Activated effector memory CD4-positive, alpha-beta T cell treated with anti-CD3 and anti-CD28 coated beads, Interleukin-2, amount 50 U/mL, for 16 hours (primary cell): ENCODE measurements at places on chromosomes 1 and 21.

DNA sequence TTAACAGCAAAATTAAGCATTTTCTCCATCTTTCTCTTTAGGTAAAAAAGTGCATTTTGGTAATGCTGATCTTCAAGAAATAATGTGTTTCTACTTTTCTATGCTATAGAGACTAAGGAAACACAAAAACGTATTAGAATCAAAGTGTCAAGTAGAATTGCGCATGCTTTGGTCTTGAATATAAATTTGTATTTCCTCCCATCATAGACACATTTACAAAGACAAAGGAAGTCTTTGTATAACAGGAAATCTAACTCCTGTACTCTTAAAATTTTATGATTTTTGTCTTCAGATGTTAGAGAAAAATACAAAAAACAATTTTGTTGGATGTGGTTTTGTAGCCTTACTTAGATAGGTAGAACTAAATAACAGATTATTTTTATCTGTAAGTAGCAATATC, 1299.4 kb downstream of the NCAM2 start:
- no peak for DNase-seq

GRCh38 chr1:111199881-111200801, at the start of gene DENND2D:
Gene DENND2D (minus strand): TSS chr1:111200646. CDS start chr1:111200459, 187 bp downstream.
- peak; percentile 83 for DNase-seq

- no peak for DNase-seq
Observed at GRCh38 chr1:186492531-186493291, 31.8 kb upstream of the PDC start.

DNA sequence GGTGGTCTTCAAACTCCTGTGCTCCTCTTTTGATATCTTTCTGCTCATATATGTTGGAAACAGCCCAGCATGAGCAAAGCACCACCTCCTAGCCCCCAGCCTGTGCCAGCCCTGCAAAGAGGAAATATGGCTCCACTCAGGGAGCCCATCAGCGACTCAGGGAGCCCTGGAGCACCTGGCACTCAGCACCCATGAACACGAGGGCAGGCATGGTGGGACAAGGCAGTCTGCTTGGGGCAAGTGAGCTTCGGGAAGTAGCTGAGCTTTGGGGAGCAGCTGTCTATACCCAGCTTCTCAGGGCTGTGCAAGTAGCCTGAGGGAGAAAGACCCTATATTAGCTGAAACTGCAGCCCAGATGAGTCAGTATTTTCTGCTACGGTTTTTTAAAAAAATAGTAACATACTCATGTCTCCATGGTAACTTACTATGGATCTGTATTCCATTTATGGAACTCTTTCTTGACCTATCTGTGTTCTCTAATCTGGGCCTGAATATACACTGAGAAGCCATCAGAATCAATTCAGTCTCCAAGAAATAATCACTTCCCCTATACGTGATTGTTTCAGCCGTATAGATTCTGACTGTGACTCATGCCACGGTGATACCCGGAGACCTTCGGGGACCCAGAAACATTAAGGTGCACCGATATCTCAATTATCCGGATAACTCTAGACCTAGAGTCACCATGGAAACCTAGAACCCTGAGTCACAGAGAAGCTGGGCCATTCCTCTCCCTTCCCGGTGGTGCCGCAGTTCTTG, 1.5 kb upstream of the ETS2 start:
- DNase-seq = no peak

GRCh38 chr1:113758631-113759332, 504 bp downstream of the PHTF1 start:
- DNase-seq = peak; percentile 85

DNA sequence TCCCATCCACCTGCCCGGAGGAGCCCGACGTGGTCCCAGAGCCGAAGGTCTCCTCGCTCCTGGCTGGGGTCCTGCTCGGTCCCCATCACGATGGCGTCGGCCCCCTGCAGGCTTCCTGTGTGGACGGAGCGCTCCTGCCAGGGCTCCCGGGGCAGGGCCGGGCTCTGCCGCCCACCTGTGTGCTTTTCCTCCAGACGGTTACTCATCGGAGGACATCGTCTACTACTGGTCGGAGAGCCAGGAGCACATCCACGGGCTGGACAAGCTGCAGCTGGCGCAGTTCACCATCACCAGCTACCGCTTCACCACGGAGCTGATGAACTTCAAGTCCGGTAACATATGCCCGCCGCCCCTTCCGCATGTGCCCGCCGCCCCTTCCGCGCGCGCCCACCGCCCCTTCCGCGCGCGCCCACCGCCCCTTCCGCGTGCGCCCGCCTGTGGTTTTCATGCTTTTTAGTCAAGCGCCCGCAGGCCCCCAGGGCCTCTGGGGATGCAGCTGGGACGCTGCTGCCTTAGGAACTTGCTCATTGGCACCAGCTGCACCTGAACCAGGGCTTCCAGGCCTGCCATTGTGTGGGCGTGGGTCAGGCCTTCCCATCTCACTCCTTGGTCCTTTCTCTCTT, 8.9 kb downstream of the GABRD start:
- no peak for DNase-seq
